ENCODE measurements at places on chromosomes 4 and X. TPM values are rescaled to one million over a fixed set of nuclear protein-coding genes. Genes with fewer than 3 reads are reported as not detected.

DNA sequence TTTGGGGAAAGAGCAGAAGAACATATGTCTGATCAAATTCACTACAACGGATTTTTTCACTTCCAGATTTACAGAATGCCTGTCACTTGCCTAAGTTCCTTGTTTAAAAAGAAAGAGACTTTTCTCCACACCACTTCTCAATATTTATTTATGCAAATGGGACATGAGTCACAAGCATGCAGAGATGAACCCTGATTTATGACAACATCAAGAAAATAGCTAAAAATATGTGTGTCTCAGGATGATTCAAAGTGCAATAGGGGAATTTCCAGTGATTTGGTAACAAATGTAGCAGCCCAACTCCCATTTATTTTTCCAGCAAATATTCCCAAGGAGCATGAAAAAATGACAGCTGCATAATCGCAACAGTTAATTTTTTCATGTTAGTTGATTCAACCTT is 180.4 kb upstream of the FAT1 start:
- DNase-seq, result peak; percentile 79

DNA sequence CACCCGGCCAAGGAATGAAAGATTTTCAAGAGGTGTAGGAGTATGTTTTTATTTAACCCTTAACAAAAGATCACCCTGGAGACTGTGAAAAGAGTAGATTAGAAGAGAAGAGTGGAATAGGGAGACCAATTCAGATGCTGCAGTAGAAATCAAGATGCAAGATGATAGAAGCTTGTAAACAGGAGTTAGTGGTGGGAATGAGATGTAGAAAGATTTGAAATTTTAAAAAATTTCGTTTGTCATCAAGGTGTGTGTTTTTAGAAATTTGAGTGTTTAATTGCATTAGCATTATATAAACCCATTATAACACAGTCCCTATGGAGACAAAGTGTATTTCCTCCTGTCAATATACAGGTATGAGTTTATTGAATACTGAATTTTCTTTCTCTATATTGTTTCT is 42.1 kb upstream of the IL1RAPL2 start:
- no peak for DNase-seq

DNA sequence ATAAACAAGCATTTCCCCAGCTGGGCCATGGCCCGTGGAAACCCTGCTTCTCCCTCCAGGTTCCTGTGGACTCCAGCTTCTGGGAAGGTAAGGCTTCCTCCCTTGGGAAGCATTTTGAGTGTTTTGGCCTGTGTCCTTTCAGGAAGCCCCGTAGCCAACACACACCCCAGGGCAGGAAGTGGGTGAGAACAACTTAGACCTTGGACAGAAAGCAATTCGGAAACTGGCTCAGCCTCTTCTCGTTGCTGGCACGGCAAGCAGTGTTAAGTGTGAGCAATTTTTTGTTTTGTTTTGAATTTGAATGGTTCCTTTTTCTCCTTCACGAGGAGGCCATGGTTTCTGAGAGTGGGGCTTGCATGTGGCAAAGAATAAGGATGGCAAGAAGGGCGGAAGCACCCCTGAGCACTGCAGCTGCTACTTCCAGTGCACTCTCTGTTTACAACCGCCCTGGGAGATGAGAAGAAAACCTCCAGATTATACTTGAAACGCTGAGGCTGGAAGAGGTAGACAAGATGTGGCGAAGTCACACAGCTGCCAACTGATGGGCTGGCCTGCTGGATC is 14.1 kb upstream of the CYTL1 start:
- no peak for DNase-seq

- DNase-seq, result peak; percentile 43
Observed at GRCh38 chr4:6926681-6927478, 17.3 kb downstream of the TBC1D14 start.

GRCh38 chr4:21476757-21477156 is 471.8 kb downstream of the KCNIP4 start:
- DNase-seq, result peak; percentile 36

The LEF1 gene
- 3.0 TPM for total RNA-seq
